Stimulated activated CD4-positive, alpha-beta T cell treated with anti-CD3 and anti-CD28 coated beads, Interleukin-1b, Interleukin-23, amount 100 ng/mL, for 24 hours (primary cell): ENCODE measurements at places on chromosomes 13 and 19.
A peak's percentile ranks its signal among the peaks of the same experiment; 100 is the strongest.

DNA sequence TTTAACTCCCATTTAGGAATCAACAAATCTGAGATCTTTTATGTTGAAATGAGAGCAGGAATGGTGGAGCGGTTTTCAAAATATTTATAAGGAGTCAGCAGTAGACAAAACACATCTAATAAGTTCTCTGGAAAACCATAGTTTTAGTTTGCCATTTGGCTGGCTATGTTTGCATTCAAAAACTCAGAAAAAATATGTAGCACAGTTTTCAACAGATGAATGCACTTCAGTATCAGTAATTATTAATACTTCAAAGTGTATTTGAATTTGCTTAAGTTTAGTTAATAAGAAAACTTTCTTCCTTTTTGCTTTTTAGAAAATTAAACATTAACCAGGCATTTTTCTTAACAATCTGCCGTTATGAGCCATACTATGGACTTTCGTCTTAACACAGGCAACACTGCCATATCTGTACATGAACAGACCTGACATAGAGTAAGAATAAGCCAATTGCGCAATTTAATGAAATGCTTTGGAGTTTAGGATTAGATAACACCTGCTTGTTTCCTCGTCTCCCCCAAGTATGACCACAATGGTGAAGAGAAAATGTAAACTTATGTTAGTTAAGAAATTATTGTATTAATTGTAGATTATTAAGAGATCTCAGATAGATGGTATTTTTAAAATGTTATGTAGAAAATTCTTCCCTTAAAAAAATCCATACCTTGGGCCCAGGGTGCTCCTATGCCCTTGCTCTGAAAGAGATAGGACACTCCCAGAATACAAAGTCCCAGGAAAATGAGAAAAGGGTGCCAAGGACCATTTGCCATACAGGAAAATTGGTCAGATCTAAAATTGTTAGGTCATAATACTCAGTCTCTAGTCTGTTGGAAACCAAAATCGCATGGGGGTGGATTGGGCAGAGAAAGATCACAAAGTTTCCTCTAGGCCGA, 552.3 kb upstream of the ARGLU1 start:
- no peak for DNase-seq

DNA sequence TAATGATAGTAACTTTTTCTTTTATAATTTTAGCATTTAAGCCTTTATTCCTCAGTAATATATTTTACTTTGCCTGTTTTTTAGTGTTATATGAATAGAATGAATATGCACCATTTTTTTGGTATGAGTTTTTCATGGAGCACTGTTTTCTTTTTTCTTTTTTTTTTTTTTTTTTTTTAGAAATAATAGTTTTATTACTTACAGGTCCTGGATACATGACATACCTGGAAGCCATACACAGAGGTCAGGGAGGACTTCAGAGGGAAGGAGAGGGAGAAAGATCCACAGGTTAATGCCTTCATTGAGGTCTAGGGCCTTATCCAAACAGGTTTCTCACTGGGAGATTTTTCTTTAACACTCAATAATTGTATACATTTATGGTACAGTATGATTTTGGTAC, 26.4 kb downstream of the KCTD4 start:
- no peak for DNase-seq

GRCh38 chr13:98503175-98504028, 73.5 kb downstream of the STK24 start:
- no peak for DNase-seq

GRCh38 chr13:38636761-38637160, 50.1 kb upstream of the FREM2 start:
- DNase-seq: no peak

DNA sequence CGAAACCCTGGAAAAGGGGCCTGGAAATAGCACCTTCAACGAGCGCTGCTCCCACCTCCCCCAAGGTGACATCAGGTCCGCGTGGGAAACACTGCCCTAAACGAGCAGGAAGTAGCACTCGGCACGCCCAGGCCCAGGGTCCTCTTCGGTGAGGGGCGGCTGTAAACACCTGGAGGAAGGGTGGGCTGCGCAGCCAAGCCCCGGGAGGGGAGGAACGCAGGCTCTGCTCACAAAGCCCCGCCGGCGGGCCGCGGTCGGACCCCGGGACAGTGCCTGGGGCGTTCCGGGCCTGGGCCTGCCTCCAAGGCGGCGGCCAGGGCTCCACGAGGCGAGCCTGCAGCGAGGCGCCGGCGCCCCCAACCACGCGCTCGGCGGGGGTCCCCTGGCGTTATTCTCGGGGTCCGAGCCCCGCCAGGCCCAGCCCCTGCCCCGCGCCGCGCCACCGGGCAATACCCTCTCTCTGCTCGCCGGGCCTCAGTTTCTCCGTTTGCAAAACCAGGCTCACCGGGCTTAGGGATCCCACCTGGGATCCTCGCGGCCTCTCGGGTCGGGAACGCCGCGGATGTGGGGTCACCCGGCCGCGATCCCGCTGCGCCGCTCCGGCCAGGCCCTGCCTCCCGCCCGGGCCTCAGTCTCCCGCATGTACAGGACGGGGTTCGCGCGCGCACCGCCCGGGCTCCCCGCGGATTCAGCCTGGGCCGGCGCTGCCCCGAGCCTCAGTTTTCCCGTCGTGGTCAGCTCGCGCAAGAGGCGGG, 630 bp downstream of the RNF126 start:
- peak; percentile 62 for DNase-seq

DNA sequence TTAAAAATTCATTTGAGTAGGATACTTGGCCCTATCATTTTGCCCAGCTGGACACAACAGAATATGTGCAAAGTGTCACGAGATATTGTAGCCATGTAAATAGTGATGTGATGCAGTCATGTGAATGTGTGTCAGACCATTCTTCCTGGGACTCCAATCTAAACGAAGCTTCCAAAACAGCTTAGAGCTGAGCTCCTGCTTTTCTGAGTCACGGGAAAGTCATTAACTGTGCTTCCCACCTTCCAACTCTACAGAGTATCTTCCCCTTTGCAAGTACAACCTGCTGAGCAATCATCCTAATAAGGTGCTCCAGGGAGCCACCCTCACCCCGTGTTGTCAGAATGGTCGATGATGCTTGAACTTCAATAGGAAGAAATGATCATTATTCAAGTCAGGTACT, 294.7 kb downstream of the MYO16 start:
- no peak for DNase-seq

DNA sequence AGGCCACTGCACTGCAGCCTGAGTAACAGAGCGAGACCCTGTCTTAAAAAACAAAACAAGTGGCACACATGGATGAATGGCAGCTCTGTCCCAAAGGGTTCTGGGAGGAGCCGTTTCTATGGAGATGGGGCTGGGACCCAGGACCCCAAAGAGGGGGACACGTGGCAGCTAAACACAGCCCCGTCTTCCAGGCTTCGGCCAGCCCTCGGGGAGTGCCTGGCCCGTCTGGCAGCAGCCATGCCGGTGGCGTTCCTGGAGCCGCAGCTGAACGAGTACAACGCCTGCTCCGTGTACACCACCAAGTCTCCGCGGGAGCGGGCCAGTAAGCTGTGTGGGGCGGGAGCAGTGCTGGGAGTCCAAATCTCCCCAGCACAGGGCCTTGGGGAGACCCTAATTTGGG, 82.4 kb downstream of the RYR1 start:
- DNase-seq: no peak
